ENCODE measurements at places on chromosomes 1 and 21.

DNA sequence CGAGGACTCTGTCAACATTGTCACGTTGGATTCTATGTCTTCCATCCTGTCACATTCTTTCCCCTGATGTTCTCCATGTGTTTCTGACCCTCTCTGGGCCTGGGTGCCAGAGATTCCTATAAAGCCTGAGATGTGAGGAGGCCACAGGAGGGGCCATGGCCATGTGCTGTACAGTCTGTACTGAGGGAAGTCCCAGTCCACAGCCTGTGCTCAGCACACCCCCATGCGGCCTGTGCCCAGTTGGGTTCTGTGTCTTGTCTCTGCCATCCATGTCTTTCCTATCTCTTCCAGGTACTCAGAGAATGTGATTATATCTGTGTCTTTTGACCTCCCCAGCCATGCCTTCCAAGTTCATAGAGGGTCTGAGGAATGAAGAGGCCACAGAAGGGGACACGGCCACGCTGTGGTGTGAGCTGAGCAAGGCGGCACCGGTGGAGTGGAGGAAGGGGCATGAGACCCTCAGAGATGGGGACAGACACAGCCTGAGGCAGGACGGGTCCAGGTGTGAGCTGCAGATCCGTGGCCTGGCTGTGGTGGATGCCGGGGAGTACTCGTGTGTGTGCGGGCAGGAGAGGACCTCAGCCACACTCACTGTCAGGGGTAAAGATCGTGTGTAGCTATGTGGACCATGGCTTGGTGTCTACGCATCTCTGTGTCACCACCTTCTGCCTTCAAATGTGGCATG, 86.1 kb downstream of the OBSCN start:
- no peak for DNase-seq

DNA sequence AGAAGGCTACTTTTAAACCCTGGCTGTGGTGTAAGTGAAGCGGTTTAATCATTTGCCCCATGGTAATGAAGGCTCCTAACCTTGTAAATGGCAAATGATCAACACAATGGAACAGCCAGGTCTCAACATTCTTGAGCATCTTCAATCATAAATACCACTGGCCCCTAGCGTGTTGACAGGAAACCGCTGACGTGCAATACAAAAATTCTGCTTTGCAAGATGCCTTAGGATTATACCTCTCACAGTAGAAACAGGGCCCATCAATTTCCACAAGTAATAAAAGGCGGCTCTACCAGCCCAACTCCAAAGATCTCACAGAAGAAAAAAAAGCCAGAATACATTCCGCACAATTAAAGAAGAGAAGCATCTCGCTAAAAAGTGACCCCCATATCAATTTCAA, 32.8 kb downstream of the LGALS8 start:
- no peak for DNase-seq

- peak; percentile 66 for DNase-seq
Measured at GRCh38 chr1:1777950-1778662, at the start of gene NADK. NADK (minus strand) TSS chr1:1778470; CDS start chr1:1765406, 13,064 bp downstream.

GRCh38 chr1:107147843-107148242, 7.0 kb downstream of the NTNG1 start:
- DNase-seq = no peak

DNA sequence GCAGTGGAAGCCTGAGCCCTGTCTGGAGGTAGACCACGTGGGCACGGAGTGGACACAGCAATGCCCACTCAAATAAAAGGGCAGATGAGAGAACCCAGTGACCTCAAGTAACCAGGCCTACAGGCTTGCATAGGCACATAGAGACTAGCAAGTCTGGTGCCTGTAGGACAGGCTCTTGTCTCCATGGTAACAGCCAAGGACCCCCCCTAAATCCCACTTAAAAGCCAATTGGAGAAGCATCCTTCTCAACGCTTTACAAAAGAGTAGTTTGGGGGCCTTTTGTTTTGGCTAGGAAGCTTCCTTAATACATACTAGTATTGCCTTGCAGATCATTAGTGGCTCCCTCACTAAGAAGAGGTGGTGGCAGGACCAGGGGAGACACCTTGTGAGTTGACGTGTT, 63.9 kb downstream of the VWA5B1 start:
- DNase-seq = no peak

DNA sequence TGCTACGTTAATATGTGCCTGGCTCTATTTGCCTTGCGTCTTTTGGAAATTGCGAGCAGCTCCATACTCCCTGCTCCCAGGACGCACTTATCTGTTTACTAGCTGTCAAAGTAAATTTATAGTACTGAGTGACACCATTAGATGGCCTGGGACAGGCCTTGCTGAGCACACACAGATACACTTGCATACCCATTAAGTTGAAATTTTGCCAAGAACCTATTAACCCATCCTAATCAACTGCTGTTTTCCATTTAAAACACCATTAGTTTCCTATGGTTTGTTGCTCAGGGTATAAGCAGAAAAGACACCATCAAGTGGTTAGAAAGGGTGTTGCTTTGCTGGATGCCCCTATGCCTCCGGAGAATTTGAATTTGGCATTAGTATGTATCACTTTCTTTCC, 187.3 kb downstream of the SLC44A5 start:
- DNase-seq = no peak

DNA sequence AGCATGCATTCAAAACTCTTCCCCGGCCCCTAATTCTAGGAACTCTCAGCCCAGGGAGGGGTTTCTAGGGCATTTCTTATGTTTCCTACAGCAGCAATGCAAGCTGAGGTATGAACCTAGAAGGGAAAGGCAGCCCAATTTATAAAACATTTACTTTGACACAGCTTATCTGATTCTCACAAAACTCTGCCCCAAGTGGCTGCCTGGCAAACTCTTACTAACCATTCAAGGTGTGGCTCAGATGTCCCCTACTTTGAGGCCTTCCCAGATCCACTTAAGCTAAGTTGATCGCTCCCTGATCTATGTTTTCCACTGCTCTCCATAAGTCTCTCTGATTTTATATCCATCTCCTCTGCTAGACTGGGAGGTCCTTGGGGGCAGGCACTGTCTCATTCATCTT, 35.4 kb downstream of the AK2 start:
- no peak for DNase-seq

DNA sequence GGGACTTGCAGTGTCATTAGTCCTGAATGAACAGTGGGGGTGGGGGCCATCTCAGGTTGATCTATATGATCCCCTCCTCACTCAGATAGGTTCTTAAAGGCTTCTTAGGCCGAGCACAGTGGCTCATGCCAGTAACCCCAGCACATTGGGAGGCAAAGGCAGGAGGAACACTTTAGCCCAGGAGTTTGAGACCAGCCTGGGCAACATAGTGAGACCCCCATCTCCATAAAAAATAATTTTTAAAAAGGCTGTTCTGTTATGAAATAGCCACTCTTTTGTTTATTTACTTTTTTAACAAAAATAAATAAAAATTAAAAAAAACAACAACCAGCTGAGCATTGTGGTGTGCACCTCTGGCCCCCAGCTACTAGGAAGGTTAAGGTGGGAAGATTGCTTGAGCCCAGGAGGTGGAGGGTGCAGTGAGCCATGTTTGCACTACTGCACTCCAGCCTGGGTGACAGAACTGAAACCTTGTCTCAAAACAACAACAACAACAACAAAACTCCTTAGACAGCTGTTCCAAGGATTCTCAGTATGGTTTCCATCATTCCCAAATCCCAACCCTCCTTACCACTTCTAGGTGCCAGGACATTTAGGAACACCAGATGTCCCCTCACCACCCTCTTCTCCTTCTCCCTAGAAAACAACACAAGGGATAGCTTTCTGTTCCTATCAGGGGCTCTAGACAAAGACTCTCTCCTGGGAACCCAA, 2.0 kb upstream of the TRAPPC3 start:
- no peak for DNase-seq

DNA sequence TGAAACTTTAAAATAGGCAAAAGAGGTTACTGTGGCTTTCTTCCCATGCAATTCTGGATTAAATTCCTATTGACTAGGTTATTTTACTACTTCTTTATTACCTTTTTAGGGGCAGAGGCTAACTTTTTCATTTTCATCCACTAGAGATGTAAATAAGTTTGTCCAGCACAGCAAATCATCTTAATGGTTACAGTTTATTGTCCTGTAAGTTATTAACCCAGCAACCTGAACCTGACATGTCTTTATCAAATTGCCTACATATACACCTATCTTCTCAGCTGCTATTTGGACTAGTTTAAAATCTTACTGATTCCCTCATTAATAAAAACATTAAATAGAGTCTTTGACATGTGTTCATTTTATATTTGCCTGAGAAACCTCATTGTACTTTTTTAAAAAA, 6.9 kb upstream of the SCYL3 start:
- no peak for DNase-seq

- no peak for DNase-seq
Measured at GRCh38 chr1:14421977-14422609, 176.4 kb upstream of the KAZN start.

- no peak for DNase-seq
Measured at GRCh38 chr1:190168893-190169280, 308.8 kb downstream of the BRINP3 start.

DNA sequence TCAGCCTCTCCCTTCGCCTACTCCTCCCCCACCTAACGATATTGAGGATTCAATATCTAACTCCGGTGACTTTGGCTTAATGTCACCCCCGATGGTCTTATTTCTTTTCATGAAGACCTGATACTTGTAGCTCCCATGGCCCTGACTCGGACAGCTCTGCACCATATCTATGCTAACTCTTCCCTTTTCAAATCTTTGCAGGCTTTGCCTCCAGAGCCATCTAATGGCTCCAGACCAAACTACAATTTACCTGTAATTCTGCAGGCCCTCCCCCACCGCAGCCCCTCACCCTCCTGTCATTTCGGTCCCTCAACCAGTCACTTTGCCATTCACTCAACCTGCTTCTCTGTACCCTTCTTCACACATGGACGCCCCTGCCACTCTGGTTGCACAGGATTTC, 7.9 kb upstream of the GSTM5 start:
- no peak for DNase-seq

GRCh38 chr1:11187494-11187893, 1.7 kb upstream of the ANGPTL7 start:
- no peak for DNase-seq
